ENCODE measurements at places on chromosomes 11 and 22.

- DNase-seq: no peak
Measured at GRCh38 chr22:31602259-31602952, 59.6 kb downstream of the PISD start.

- no peak for DNase-seq
Measured at GRCh38 chr11:12634329-12634728, 39.9 kb upstream of the TEAD1 start.

GRCh38 chr11:118156531-118157185 is 4.0 kb upstream of the SCN4B start:
- no peak for DNase-seq

GRCh38 chr11:120173807-120174206 is 35.9 kb upstream of the TRIM29 start:
- DNase-seq: no peak

GRCh38 chr11:9852465-9852864 is 188.6 kb downstream of the SWAP70 start:
- DNase-seq: no peak

DNA sequence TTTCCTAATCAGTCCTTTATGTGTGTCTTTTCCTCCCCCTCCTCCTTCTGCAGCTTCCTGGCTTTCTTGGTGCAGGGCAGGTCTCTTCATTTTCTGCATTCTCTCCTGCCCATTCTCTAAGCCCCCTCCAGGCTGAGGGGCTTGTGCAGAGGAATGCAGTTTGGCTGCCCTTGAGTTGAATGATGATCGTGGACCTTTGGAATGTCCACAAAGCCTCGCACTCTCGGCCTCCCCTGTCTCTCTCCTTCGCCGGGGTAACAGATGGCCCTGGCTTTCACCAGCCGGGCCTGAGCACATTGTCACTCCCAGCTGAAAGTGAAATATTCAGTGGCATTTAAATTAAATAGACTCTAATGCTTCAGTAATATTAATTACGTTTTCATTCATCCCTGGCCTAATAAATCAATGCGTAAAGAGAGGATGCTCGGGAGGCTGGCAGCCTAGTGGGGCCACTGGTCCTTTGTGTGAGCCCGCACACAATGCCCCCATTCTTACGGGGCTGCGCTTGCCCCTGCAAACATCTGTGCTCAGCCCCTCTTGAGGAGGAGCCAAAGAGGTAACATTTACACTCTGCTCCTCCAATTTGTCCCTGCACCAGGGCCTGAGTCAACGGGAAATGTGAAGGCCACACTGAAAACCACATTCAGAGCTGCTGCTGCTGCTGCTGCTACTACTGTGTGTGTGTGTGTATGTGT is 64.9 kb upstream of the PAX6 start:
- no peak for DNase-seq

DNA sequence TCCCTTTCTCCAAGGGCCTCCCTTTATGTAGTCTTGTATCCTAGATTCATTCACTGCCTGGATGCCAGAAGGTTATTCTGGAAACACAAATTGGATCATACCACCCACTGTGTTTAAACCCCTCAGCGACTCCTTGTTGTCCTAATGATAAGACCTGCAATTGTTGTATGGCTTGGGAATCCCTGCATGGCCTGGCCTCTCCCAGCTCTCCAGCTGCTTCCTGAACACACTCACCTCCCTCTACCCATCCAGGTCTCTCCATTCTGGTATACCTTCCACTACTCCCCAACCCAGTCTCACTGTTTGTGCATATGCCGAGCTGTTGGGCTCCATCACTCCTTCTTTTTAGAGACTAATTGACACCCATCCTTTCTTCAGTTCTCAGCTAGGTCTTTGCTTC is 124.3 kb upstream of the ALX4 start:
- DNase-seq: no peak

DNA sequence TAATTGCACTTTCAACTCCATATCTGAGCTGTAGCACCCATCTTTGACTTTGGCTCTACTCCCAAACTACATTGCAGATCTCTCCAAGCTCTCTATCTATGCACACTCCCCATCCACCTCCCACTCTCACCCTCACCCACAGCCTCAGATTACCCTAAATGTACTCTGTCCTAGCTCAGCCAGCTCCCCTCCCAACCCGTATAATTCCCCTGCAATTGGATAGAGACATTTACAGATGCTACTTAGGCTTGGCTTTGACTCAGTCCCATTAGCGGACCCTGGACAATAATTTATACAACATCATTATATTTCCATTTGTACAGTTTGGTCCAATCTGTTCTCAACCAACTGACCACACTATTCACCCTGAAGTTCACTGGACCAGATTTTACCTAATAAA is 338.9 kb upstream of the ANO3 start:
- no peak for DNase-seq

GRCh38 chr11:3604167-3604566 is 37.6 kb downstream of the ART5 start:
- DNase-seq: no peak

DNA sequence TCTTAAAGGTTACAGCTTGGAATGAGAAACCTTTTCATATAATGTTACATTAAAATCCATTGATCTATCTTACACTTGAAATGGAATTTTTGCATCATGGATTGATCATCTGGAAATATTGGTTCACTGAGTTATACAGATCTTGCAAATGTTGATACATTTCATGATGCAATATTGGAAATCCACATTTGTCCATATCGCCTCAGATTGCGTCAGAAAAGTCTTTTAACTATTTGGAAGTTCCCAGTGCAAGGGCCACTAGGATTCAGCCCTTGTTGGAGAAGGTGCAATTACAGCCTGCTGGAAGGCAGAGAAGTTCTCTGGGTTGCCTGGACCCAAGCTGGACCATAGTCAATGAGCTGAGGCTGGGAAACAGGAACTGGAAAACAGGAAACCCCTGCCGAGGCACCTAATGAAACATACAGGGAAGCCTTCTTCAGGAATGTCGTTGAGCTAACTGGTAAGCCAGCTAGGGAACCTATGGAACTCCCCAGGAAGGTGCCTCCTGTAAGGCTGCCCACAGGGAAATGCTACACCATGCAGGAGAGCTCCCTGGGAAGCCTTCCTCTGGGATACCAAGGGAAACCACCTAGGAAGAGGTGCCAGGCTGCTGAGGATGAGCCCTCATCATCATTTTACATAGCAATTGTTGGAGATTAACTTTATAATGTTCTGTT is 600.4 kb upstream of the CADM1 start:
- no peak for DNase-seq

- DNase-seq: peak; percentile 28
Measured at GRCh38 chr11:57311109-57311936, 13.4 kb downstream of the TNKS1BP1 start.

GRCh38 chr11:131957201-131957600 is 586.8 kb downstream of the NTM start:
- DNase-seq: no peak

DNA sequence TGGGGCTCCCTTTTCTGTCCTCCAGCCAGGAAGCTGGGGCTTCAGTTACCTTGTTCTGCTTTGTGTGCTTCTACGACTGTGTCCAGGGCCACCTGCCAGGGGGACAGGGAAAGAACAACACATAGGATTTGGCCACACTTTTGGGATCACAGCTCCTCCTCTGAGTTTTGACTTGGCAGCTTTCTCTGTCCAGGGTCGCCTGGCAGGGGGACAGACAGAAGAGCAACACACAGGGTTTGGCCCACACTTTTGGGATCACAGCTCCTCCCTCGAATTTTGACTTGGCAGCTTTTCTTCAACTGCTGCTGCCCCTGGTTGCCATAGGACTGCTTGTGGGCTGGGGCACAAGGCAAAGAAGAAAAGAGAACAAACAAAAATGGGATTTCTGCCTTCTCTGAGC is 19.1 kb downstream of the INCENP start:
- DNase-seq: no peak

DNA sequence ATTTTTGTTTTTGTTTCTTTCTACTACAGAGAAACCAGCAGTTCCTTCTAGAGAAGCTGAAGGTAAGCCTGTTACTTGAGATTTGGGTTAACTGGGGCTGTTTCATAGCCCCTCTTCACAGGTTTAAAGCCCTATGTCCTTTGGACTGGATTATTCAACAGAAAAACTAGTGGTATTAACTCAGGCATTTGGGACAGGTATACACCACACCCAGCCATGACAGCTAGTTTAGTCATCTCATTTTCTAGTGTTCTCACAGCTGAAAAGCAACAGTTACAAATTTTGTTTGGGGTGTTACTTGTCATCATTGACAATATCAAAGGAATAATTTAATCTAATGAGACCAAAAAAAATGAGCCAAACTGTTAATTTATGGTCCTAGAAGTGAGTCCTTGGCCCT is 14.0 kb downstream of the LAYN start:
- DNase-seq: no peak

GRCh38 chr11:11798586-11799438 is 43.0 kb upstream of the USP47 start:
- DNase-seq: peak; percentile 67

DNA sequence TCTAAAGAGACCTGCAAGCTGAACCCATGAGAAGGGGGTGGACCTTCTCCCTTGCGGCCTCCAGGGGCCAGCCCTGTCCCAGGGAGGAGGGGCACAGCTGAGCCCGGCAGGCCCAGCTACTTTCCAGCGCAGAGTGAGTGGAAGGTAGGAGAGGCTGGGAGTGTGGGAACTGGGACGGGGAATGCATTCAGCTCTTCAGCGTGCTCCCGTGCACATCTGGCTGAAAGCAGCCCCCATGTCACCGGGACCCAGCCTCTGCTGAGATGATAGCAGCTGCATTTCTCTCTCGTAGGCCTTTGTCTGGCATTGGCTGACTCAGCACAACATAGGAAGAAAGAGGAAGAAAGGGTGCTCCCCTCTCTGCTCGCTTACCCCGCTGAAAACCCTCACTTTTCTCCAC is 951.5 kb downstream of the TBC1D22A start:
- DNase-seq: no peak

DNA sequence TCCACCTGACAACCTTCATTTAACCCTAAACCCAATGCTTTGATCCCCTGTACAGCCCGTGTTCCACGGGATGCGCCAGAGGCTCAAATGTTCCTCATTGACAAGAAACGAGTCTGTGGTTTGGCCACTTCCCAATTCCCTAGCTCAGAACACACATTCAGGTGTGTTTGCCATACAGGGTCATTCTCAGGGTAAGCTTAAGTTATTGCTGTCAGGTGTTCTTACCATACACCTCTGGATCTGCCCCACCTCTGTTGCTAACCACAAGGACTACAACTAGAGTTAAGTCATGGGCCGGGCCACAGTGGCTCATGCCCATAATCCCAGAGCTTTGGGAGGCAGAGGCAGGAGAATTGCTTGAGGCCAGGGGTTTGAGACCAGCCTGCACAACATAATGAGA is 45.6 kb upstream of the POLD3 start:
- no peak for DNase-seq

GRCh38 chr11:116866804-116867455 is 29.5 kb upstream of the APOA1 start:
- DNase-seq: no peak

DNA sequence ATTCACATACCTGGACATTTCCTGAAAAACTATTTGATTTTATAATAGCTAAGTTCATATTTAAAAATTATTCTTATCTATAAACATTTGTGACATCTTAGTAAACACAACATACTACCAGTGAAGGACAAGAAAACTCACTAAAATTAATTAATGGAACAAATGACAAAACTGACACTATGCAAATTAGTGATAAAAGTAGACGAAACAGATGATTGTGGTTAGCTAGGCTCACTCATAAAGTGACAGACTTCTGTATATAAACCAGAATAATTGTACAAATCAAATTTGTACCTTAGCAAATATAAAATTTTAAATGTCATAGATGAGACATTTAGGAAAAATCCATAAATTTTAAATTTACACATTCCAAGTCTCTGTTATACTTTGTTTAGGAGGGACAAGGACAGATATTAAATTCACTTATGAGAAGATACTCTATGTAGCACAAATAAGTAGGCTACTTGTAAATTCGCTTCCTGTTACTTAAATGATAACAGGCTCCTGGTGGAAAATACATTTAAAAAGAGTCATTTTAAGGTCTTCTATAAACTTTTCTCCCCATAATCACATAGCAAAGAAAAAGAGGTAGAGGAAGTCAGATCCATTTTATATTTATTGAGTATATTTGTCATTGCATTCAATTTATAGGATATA is 81.2 kb downstream of the KIF18A start:
- DNase-seq: no peak

- DNase-seq: no peak
Measured at GRCh38 chr11:12770966-12771597, 96.9 kb downstream of the TEAD1 start.

DNA sequence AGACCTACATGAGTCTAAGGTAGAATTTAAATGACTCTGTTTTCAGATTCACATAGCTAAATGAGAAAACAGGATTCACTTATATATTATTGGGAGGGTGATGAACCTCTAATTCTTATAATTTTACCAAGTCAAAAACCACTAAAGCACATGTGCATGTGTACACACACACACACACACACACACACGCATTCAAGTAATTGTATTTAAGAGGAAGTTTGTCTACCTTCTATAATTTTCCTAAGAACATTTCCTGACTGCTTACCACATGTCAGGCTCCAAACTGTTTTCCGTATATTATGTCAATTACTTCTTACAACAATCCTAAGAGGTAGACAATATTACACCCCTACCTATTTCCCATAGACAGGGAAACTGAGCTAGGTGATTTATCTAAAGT is 6.7 kb downstream of the RNF141 start:
- no peak for DNase-seq

DNA sequence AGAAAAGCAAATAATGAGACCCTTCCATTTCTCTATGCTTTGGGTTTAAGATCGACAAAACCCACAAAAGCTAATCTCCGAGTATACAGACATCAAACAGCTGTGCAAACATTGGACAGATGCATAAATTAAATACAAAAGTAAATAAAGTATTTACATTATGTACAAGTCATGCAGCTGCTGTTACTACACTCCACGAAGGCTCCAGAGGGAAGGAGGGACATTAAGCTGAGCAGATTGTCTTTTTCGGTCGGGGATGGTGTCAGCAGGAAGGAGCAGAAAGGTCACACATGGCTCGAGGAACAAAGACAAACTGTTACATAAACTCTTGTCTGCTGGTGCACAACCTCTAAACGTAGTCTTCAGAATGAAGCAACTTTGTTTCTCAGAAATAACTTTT is 88.8 kb upstream of the BARX2 start:
- no peak for DNase-seq

DNA sequence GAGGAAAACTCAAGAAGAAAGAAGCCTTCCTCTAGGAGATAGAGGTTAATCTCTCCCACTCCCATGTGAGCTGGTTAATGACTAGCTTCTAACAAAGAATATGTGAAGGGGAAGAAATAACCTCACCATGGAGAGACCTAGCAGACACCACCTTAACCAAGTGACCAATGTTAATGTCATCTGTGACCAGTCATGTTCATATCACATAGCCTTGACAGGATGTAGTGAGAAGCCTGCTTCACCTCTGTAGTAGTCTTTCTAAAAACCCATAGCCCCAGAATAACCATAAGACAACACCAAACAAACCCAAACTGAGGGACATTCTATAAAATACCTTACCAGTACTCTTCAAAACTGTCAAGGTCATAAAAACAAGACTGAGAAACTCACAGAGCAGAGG is 21.5 kb upstream of the POU2AF1 start:
- no peak for DNase-seq

- DNase-seq: no peak
Measured at GRCh38 chr22:47371263-47372090, 609.0 kb downstream of the TBC1D22A start.

GRCh38 chr11:15625691-15626090 is 511.0 kb downstream of the INSC start:
- no peak for DNase-seq
